ENCODE measurements at places on chromosomes 5 and 9.

DNA sequence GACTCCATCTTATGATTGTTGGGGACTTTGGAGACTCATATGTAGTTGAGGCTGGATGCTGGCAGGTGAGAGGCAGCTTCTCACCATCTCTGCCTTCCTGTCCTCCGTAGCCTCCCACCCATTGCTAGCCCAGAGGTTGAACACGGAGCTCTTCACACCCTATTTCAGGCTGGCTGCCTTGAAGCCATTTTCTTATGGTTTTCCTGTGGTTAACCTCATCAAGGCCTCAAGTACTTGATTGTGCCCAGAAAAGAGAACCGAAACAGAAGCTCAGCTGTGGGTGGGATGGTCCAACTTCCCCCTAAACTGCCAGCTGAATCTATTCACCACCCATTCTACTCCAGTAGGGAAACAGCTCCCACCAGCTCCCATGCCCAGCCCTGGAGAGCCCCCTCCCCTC is 102.9 kb downstream of the LIFR start:
- DNase-seq = peak; percentile 59

DNA sequence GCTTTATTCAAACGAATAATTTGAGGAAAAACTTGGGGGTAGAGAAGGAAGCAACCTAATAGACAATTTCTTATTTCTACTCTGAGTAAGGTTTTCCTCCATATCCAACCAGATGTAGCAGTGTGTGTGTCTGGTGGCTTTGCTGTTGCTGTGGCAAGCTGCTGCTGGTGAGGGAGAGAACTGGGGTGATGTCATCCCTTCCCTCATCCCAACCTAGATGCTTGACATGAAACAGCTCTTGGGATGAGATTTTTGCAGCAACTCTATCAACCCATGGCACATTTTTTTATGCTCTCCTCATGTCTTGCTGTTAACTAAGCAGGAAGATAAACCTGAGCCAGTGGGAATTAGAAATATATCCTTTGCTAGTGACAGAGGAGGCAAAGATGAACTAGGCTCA is 135.8 kb downstream of the PCSK1 start:
- no peak for DNase-seq

GRCh38 chr9:133855802-133856521 is 117.8 kb upstream of the SARDH start:
- DNase-seq = peak; percentile 6

DNA sequence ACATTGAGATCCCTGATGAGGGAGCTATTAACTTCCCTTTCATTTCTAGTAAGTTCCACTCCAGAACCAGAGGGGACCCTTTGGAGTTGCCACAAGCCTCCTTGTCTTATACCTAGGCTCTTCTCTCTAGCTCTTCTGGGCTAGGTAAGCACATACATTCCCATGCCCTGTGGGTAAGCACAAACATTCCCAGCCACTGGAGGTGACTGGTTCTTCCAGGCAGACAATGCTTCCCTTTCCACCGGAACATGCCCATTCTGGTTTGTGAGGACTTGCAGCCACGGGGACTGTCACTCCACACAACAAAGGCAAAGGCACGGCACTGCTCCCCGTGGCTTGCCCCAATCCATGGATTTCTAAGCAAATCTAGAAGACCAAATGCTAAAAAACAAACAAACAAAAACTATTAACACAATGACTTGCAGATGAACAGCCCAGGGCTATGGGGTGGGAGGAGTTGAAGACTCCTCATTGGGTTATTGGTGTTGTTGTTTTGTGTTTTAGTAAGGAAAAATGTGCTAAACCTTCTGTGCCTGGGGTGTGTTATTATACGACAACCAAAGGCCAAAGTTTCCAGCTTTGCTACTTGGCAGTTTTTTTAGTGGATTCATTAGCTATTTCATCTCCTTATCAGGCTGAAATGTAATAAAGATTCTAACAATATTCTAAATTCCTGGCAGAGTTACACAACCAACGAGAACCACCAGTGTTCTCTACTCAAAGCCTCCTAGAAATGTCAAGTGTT is 276.2 kb downstream of the SYK start:
- no peak for DNase-seq

- DNase-seq = no peak
Measured at GRCh38 chr5:96734871-96735325, 72.7 kb downstream of the CAST start.

DNA sequence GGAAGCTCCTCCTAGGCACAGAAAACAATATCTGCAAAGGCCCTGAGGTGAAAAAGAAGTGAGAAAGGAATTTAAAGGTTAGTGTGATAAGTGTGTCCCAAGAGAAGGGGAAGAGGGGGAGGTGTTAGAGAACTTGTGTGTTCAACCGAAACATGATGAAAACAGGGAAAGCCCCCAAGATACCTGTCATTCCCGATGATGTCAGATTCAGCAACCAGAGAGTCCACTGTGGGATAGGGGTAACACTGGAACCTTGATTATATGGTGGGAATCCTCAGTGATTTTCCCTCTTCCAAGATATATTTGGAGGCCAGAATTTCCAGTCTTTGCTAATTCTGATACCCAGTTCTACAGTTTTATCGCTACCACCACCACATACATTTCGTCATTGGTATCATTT is 15.5 kb upstream of the BNC2 start:
- DNase-seq = no peak

GRCh38 chr5:159206818-159207217 is 2.5 kb downstream of the RNF145 start:
- DNase-seq = no peak

DNA sequence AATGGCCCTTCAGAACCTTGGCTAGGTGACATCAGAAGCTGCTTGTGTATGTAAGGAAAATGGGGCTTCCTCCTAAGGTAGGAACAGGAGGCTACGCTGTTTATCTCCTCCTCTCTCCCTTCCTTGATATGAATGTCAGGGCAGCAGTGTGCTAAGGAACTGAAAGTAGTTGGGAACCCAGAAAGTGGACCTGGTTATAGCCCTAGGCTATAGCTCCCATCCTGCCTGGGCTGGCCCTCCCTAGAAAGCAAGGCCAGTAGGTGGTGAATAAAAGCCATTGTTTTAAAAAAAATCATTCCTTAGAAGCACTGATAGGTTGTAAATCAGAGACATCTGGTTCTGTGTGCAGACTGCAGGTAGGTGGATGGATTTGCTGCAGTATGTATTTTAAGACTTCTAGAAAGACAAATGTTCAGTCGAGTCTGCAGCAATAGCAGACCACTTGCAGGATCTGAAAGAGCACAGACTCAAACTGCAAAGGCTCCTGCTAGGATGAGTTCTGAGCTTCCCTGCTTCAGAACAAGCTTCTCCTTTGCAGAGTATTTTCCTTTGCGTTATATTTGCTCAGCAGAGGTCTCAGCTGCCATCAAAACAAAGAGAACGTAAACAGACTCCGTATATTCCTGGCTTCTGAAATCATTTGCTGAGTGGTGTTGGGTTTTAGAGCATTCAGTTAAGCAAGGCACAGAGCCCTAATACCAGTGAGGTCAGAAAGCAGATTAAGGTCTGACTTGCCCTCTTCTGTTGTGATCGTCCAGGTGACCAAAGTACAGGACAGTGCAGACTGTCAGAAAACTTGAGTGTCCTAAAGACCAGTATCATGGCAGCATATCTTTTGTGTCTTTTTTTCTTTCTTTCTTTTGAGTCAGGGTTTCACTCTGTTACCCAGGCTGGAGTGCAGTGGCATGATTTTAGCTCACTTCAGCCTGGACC is 20.1 kb upstream of the CFAP157 start:
- DNase-seq = no peak

DNA sequence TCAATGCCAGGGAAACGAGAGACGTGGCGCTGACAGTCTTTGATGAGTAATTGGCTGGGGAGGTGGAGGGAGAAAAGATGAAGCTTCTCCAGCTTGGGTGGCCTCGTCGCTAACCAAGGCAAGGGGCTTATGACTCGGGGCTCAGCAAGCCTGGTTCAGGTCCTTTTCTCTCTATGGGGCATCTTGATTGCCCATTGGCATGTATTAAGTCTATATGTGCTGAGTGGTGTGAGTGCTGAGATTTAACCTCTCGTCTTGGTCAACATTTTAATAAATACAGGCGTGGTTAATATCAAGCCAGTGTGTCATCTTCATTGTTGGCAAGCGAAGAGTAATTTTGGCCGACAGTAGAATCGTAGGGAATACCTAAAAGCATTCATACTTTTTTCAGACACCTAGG is 85.9 kb downstream of the RAI14 start:
- DNase-seq = no peak

Measured in CD4-positive, alpha-beta T cell treated with Interleukin-4 for 4 hours (primary cell).